ENCODE measurements at places on chromosomes 2 and 18.

DNA sequence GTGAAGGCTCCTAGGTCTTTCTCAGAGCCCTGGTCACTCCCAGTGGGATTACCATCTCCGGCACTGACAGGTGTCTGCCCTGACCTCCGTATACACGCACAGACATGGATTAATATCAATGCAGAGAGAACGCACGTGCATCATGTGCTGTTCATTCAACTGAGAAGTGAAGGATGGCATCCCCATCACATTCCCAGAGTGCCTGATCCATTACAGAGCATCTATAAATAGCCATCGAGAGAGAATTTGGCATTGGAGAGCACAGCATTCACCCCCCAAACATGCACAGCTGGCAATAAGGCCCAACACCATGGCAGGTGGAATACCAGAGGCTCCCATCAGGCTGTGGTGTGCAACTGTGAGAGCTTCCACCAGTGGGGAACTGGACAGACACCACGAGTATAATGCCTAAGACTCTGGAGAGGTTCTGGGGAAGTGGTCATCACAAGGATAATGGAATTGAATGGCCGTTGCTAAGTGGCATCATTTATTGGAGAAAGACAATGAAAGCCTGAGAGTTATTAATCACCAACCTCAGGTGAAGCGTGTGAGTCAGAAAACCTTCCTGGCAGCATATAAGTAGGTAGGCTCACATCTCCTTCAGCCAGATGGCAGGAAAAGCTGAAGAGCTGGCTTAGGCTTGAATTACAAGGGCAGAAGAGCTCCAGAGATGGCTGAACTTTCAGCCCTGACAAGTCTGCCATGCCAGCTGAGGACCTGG lies 244.5 kb upstream of the ID2 start:
- DNase-seq, result no peak

- no peak for DNase-seq
These were observed 73.1 kb downstream of the INPP5D start for GRCh38 chr2:233133239-233133638.

DNA sequence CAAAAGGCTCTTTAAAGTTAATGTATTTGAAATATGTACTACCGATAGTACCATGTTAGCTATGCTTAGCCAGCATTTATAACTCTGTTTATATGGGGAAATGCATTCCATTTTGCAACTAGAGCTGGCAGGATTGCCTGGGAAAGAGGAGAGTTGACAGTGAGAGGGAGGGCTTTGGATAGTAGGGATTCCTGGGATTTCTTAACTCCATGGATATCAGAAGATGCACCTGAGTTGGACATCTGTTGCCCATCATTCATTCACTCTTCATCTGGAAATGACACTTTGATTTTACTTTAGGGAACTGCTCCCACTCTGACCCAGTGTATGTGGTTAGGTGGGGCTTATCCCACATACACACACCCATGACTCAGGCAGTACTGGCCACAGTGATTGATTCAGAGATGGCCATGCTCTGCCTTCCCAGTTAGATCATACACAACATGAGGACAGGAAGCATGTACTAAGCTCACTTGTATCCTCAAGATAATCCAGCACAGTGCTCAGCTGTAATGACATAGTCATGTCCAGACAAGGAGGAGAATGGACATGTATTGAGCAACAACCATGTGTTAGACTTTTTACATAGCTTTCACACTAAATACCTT lies 248.8 kb downstream of the MREG start:
- DNase-seq, result no peak

GRCh38 chr2:49553658-49554057 lies 399.3 kb upstream of the FSHR start:
- DNase-seq, result no peak

GRCh38 chr2:177036747-177037146 lies 175.8 kb upstream of the HNRNPA3 start:
- DNase-seq, result no peak

DNA sequence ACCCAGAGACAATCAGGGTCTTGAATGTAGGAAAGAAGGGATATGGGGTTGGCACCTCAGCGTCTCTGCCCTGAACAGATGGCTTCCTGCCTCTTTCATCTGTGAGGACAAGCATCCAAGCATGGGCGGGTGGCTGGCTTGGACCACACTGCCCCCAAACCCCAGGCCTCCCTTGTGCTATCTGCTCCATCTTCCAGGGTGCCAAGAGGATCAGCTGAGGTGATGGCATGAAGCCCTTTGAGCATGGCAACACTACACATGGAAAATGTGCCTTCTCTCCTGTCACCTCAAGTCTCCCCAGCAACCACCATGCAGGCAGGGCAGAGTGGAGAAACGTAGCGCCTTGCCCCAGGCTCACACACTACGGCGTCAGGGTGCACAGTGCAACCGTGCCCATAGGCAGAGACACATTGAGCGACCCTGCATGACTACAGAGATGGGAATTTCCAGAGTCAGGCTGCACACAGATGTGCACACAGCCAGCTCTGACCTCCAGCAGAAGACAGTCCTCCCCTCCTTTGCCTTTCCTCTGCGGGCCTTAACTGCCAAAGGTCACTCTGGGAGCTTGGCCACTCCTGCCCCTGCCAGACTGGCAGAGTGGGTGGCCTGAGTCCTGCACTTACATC lies 1.5 kb downstream of the KCNIP3 start:
- DNase-seq, result no peak

DNA sequence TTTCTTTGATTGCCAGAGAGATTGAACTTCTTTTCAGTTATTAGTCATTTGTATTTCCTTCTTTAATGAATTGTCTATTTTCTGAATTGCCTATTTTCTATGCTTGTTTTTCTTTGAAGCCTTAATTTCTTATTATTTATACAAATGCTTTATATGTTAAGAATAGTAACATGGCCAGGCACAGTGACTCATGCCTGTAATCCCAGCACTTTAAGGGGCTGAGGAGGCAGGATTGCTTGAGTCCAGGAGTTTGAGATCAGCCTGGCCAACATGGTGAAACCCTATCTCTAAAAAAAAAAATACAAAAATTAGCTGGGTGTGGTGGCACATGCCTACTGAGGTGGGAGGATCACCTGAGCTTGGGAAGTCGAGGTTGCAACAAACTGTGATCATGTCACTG lies 4.7 kb upstream of the RAB11FIP5 start:
- DNase-seq, result no peak

DNA sequence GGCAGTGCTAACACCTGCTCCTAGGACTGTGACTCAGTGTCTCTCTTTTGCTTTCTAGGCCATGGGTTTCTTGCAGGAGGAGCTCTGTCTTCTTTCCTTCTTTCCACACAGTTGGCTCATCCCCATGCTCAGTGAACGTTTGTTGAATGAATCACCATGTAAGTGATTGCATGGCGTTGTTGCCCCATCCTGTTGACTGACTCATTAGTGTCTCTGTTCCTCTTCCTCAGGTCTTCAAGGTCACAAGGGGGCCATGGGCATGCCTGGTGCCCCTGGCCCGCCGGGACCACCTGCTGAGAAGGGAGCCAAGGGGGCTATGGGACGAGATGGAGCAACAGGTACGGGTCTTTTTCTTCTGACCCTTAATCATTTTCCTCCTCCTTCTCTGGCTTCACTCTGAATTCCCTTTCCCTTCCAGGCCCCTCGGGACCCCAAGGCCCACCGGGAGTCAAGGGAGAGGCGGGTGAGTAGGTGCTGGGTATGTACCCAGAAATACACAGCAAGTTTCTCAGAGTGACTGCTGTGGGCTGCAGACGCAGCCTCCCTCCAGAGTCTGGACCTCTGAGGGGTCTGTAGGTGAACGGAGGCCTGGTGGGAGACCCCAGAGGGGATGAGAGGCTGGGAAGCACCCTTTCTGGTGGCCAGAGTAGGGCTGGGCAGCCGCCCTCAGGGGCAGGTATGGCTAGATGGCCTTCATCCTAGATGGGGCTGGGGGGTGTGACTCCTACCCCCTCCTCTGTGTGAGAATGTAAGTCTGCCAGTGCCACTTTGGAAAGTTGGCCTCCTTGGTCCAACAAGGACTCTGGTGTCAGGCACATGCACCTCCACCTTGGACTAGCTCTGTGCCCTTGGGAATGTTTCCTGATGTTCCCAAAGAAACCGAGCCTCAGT lies 32.4 kb downstream of the MARCO start:
- DNase-seq, result no peak

DNA sequence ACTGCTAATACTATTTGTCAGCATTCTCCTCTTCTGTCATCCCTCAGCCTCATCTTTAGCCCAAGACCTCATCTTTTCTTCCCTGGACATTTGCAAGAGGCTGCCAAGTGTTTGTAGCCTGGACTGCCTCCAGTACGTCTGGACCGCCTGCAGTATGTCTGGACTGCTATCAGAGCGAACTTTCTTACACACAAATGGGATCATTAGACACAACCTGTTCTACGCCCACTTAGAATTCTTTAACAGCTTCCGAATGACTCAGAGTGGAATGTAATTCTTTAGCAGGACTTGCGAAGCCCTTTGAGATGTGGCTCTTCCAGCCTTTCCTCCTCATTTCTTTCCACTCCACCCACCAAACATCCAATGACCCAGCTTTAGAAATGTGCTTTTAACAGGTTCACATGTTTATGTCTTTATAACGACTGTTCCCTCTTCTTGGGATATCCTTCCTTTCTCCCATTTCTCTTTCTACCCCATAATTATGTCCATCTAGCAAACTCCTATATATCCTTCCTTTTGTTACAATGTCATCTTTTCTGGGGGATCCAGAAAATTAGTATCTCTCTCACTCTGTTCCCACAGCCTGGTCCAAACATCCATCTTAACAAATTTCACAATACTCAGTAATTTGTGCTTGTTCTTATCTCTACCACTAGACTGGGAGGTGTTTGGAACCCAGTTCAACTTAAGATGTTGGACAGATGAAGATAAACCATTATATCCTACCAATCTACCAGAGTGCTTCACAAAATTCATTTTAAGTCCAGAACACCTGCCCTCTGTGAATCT lies 171.3 kb upstream of the PGAP1 start:
- DNase-seq, result no peak

GRCh38 chr2:27545348-27546141 lies 37.3 kb upstream of the ZNF512 start:
- no peak for DNase-seq

DNA sequence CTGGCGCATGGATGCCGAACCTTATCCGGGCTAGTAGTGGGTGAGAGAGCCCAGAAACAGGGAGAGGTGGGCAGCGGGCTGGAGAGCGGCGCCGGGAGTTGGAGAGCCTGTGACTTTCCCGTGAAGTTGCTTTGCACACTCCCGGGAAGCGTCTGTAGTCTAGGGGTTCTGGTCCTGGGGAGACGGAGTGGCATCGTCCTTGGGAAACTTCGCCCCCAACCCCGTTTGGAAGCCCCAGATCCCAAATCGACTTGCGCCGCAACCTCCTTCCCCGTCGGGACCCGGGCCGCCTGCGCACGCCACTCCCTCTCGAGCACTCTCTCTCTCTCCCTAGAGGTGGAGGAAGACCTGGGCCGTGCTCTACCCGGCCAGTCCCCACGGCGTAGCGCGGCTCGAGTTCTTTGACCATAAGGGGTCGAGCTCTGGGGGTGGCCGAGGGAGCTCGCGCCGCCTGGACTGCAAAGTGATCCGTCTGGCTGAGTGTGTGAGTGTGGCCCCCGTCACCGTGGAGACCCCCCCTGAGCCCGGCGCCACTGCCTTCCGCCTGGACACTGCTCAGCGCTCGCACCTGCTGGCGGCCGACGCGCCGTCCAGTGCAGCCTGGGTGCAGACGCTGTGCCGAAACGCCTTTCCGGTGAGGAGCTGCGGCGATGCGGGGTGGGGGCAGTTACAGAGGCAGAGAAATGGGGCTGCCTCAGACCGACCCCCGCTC lies 456 bp downstream of the DOK1 start:
- DNase-seq, result peak; percentile 31

GRCh38 chr2:211367711-211368110 lies 811.3 kb downstream of the CPS1 start:
- DNase-seq, result no peak

GRCh38 chr2:234467289-234467688 lies 29.6 kb downstream of the ARL4C start:
- no peak for DNase-seq

DNA sequence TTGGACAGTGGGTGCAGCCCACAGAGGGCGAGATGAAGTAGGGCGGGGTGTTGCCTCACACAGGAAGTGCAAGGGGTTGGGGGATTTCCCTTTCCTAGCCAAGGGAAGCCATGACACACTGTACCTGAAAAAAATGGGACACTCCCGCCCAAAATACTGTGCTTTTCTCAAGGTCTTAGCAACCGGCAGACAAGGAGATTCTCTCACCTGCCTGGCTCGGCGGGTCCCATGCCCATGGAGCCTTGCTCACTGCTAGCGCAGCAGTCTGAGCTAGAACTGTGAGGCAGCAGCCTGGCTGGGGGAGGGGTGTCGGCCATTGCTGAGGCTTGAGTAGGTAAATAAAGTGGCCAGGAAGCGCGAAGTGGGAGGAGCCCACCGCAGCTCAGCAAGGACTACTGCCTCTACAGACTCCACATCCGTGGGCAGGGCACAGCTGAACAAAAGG lies 244.7 kb downstream of the NBAS start:
- DNase-seq, result no peak

DNA sequence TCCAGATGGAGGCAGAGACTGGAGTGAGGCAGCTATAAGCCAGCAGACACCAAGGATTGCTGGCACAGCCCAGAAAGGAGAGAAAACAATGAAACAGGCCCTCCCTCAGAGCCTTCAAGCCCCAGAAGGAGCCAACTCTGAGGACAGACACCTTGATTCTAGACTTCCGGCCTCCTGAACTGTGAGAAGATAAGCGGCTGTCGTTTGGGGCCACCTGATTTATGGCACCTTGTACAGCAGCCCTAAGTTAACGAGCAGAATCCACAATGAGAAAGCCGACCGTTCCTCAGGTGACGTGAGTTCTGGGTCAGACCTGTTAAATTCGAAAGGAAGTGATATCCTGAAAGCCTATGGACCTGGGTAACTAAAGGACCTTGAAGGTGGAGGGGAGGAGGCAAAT lies 7.3 kb upstream of the CNDP2 start:
- no peak for DNase-seq

DNA sequence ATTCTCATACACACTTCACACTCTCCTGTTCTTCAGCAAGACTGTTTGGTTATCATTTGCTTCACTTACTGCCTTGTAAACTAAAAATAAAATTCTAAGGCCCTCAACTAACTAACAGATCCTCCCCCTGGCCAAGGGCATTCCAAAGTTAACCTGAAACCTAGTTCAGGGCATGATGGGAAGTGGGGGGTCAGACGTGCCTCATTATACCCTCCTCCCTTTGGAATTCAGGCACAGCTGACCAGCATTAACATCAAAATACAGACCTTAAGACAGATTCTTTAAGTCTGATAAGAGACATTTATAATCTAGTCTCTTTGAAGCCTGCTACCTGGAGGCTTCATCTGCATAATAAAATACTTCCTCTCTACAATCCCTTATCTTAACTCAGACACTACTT lies 221.0 kb downstream of the NOL4 start:
- no peak for DNase-seq

DNA sequence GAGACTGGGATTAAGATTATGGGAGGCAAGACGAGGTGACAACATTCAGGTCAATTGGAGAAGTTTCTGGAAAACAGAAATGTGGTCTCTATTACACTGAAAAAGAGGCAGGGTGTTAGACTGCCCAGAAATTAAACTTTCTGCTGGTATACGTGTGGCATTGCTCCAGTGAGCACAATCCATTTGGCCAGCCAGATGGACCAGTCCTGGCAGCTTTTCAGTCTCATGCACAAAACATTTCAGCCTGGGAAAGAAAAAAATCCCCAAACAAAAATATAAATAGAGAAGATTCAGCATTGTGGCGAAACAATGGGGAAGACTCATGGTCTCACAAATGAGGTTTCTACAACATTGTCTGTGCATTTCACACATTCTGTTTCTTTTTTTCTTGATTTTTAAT lies 113.9 kb downstream of the HNMT start:
- DNase-seq, result no peak
